Activated CD4-positive, CD25-positive, alpha-beta regulatory T cell treated with anti-CD3 and anti-CD28 coated beads, Interleukin-2, amount 50 U/mL, for 24 hours (primary cell): ENCODE measurements at places on chromosomes 3 and 15.

- ATAC-seq: no peak
Measured at GRCh38 chr3:55661141-55661540, 174.0 kb upstream of the WNT5A start.

GRCh38 chr3:174016186-174016585 is 618.6 kb downstream of the NLGN1 start:
- ATAC-seq: no peak

DNA sequence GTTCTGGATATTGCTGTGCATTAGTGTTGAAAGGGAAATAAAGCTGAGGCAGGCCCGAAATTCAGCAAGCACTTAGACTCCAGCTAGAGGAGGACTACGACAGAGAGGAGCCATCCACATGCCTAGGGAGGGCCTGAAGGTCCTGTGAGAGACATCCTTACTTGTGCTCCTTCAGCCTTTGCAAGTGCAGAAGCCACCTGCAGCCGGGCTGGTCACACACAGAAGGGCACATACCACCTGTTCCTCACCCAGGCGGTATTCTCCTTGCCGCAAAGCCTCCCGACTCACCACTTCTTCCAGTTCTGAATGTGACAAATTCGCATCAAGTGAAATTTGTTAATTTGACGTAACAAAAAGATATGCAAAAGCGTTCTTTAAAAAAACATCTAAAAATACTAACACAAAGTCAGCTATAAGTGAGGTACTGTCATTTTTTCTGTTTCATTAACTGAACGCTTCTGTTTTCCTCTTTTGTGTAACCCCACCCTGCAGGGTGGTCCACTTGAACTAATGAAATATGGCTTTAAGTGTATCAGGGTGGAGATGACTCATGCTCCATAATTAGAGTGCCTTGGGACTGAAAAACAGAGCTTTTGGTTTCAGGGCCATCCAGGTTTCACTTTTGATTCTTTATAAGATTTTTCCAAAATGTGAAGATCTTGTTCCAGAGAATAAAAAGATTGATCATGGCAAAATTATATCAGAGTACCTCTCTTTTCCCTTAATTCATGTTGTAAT is 467.9 kb upstream of the ATP11B start:
- ATAC-seq: no peak

DNA sequence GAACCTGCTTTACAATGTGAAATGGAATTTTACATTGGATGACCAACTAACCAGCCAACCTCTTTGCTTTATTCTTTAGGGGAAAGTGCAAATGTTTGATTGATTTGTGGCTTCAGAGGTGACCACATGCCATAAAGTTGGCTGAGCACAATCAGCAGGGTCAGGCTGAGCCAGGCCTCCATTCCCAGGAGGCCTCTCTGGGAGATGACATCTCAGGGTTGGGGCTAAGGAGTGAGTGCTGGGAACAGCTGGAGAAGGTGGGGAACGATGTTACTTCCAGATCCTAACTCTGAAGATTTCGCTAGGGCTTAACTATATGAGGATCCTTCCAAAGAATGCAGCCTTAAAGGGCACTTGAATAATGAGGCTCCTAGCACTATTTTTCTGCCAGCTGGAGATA is 131.7 kb downstream of the ATP10A start:
- ATAC-seq: no peak

- ATAC-seq: no peak
Measured at GRCh38 chr15:83565138-83565537, 88.8 kb upstream of the ADAMTSL3 start.

DNA sequence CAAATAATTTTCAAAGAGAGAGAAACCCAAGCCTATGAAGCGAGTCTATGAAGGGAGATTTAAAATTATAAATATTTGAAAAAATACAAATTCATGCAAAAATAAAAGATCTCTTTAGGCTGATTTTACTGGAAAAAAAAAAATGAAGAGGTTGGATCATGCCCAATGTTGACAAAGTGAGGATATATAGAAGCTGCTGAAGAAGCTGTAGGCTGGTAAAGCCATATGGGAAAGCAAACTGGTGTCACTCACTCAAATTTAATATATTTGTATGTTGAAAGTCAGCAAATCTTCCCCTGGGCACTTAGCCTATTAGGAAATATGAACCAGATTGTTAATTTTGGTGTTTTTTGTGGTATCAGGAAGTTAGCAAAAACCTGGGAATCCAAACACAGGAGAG is 61.8 kb upstream of the BCHE start:
- no peak for ATAC-seq

DNA sequence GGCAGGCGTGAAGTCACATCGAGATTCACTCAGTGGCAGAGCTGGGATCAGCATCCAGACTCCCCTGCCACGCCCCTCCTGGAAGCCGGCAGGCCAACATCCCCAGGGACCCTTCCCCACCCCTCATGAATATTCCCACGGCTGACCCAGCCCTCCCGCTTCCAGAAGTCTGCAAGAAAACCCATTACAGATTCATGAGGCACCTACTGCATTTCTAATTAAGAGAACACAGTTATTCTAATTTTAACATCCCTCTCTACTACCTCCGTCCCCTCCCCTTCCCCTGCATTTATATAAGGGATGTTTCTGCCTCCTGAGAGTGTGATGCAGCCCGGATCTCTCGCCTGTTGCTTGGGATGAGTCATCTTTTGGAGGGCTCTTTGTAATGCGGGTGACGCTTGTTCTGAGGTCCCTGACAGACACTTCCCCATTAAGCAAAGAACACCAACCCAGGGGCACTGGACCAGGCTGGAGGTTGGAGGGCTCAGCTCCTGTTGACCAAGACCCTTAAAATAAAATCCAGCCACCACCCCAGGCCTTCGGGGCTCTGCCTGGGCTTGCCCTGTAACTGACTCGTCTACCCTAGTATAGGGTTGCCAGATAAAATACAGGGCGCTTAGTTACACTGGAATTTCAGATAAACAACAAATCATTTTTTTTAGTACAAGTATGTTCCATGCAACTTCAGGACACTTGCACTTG is 118.7 kb downstream of the NUP210 start:
- ATAC-seq: no peak

GRCh38 chr3:112405845-112406244 is 72.9 kb downstream of the CD200 start:
- ATAC-seq: peak; percentile 70
